Right kidney (tissue), 9 donors: ENCODE measurements at places on chromosomes 12 and 14.

DNA sequence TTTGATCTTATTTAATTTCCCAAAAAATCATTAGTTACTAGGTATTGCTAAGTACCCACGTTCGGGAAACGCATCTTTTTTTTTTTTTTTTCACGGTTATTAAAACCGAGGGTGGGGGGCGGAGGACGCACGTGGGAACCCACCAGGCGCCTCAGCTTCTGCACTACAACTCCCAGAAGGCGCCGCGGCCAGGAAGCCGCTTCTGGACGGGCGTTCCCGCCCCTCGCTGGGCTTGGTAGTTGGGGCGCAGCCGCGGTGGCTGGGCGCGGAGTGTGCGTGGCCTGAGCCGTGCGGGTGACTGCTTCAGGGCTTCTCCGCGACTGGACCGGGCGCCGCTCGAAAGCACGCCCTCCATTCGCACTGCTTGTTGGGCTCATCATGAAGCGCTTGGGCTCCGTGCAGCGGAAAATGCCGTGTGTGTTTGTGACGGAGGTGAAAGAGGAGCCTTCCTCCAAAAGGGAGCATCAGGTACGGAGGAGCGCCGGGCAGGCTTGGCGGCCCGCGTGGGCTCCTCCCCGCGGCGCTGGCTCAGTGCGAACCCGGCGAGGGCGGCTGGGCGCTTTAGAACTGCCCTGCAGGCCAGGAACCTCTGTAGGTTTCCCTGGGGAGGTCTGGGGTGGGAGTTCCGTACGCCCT lies 6.2 kb upstream of the C12orf50 start:
- peak; percentile 92 for DNase-seq

DNA sequence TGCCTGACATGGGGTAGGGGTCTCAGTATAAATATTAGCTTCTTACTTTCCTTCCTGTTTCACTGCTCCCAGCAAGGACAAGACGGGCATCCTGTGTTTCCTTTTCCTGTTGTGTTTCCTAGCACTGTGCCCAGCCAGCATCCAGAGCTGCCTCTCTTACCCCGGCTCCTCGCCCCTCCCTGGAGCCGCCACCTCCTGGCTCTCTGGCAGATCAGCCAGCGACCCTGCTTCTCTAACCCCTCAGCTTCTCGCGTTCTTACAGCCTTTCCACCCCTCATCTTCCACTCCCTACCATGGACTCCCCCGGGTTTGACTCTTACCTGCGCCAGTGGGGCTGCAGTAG lies 17.8 kb downstream of the HDAC7 start:
- no peak for DNase-seq

- peak; percentile 13 for DNase-seq
Measured at GRCh38 chr12:9813821-9814798, 13.2 kb upstream of the KLRF1 start.

DNA sequence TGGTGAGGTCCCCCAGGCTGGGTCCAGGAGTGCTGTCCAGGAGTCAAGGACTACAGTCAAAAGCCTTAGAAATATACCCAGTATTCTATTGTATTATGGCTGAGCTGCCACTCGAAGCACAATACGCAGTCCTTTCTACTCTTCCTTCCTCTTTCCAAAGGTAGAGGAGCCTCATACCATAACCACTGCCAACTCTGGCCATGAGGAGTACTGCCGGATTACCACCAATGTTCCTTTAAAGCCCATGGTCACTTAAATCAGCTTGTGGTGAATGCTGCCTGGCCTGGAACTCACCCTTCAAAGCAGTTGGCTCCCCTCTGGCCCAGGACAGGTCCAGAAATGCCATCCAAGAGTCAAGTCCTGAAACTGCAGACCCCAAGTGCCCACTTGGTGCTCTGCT lies 425.4 kb downstream of the SLC16A7 start:
- DNase-seq: no peak

DNA sequence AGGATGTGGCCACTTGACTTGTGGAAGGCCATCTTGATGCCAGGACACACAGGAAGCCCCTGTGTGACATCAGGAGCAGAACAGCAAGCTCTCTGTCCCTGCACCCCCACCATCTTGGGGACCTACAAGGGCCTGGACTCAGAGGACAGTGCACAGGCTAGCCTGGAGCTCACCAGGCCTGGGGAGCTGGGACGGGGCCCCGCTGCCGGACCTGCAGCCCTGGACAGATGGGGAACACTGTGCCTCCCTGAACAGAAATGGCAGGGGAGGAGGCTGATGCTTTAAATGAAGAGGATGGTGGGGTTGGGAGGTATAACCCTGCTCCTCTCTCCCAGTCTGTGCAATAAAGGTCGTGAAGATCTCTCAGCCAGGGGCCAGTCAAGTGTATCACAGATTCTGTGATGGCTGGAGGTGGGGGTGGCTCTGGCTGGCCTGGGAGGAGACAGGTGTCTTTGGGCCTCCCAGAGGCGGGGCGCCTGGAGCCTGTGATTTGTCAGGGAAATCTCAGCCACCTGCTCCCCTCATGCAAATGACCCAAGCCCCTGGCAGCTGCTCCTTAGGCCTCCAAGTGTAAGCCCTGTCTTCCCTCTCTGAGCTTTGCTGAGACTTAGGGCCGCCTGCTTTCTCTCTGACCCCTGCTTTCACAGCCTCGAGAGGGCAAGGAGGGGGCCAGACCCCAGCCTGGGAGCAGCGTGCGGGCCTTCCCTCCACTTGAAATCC lies 1.1 kb upstream of the GNB3 start:
- no peak for DNase-seq

GRCh38 chr14:72420749-72421474 lies 473.0 kb downstream of the DPF3 start:
- DNase-seq: peak; percentile 59
